H9 (cell line): ENCODE measurements at places on chromosomes 2 and 18. TPM values are rescaled to one million over a fixed set of nuclear protein-coding genes. Genes with fewer than 3 reads are reported as not detected.

The CD207 gene
- not detected in 2 replicates for total RNA-seq

The IL1RL2 gene
- total RNA-seq = not detected in 2 replicates

The ALK gene
- total RNA-seq = not detected in 2 replicates

The INHA gene
- total RNA-seq = 0.24 and 0.31 TPM in 2 replicates

The CWC22 gene
- total RNA-seq = 42.9 and 43.4 TPM in 2 replicates

The CFAP210 gene
- 0.33 and 0.94 TPM in 2 replicates for total RNA-seq

The CHST9 gene
- total RNA-seq = 3.0 and 3.5 TPM in 2 replicates

The SLC39A10 gene
- total RNA-seq = 156 and 161 TPM in 2 replicates

The ABI2 gene
- total RNA-seq = 131 and 141 TPM in 2 replicates

The ZNF396 gene
- 0.94 and 1.2 TPM in 2 replicates for total RNA-seq

The LIMS2 gene
- 5.7 and 5.9 TPM in 2 replicates for total RNA-seq

The VIT gene
- 0.15 TPM in 1 of 2 replicates, not detected in the other for total RNA-seq

The B4GALT6 gene
- total RNA-seq = 34.0 and 34.1 TPM in 2 replicates

The ECEL1 gene
- total RNA-seq = 8.2 and 8.4 TPM in 2 replicates

The ACTG2 gene
- total RNA-seq = 1.4 and 1.5 TPM in 2 replicates

The HADHB gene
- 41.3 and 44.2 TPM in 2 replicates for total RNA-seq

The WNT10A gene
- not detected in 2 replicates for total RNA-seq

The NIFK gene
- total RNA-seq = 155 and 180 TPM in 2 replicates

The CLEC4F gene
- total RNA-seq = not detected in 2 replicates

The CD28 gene
- total RNA-seq = not detected in 2 replicates

The CAVIN2 gene
- not detected in 2 replicates for total RNA-seq

The DSC3 gene
- 0.35 and 0.61 TPM in 2 replicates for total RNA-seq

The REG3A gene
- not detected in 2 replicates for total RNA-seq

The SEPTIN10 gene
- 91.2 and 92.5 TPM in 2 replicates for total RNA-seq

The PTPN18 gene
- 13.0 and 16.3 TPM in 2 replicates for total RNA-seq

The HNMT gene
- 1.3 and 1.9 TPM in 2 replicates for total RNA-seq

The SGPP2 gene
- total RNA-seq = not detected in 2 replicates
